NCI-H2107 (cell line): ENCODE measurements at places on chromosomes 7 and 10.

DNA sequence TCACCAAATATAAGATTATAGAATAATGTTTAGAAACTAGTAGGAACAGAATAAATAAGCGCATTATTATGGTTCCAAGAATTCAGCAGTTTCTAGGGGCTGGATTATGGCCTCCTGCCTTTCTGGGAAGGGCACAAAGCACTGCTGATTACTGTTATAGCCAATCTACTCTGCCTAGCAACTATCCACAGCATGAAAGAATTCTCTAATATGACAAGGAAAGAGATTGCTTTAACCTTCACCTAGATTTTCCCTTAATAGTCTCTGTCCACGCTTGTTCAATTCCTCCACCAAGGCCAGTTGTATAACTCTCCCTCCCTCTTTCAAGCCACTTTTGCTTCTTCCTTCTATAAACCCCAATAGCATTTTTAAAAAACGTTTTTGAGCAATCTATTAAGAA lies 1033.6 kb upstream of the LRRTM3 start:
- DNase-seq, result no peak

- no peak for DNase-seq
Observed at GRCh38 chr7:35987016-35987415, 166.0 kb upstream of the EEPD1 start.

- no peak for DNase-seq
Observed at GRCh38 chr10:50431791-50432190, 180.5 kb upstream of the ASAH2 start.

DNA sequence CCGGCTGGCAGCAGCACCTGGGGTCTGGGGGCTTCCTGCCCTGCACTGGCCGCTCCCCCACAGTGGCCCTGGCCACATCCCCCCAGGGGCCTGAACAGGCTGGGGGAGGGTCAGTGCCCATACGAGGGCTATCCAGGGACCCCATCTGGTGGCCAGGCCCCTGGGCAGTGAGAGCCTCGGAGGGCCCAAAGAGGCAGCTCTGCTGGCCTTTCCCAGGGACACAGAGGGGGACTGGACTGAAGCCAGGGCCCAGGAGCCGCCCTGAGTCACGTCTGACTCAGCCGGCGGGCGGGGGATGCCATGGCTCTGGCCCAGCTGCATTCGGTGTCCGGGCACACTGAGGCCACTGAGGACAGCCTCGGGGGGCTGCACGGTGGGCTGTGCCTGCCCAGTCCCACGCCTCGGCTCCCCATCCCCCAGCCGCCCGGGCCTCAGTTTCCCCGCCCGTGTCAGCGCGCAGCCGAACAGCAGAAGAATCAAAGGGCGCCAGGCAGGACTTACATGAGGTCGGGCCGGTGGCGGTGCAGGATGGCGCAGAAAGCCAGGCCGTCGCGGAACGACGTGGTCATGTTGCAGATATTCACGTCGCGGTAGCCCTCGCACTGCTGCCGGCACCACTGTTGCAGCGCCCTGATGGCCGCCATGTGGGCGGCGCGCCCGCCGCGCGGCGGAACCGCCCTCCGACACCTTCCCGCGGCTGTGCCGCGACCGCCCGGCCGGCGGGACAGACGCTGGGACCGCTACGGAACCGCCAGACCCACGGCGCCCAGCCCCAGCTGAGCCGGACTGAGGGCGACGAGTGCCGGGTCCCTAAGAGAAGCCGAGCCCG lies at the start of gene MICALL2:
Gene MICALL2 (minus strand): TSS at position 788 of the 829 bp plus-strand sequence. CDS start 144 bp downstream, at position 644.
- no peak for DNase-seq

DNA sequence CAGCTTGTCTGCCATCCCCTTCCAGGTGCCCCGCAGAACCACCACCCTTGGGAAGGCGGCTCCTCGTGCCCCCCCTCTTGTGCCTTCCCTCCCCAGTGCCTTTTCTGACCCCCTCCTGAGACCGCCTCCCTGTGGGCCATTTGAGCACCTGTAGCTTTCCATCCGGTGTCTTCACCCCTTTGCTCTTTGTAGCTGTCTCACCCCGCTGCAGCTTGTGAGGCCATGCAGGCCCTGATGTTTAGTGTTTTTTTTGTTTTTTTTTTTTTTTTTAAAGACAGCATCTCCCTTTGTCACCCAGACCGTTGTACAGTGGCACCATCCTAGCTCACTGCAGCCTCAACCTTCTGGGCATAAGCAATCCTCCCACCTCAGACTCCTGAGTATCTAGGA lies 52.5 kb downstream of the CUX1 start:
- DNase-seq, result no peak

DNA sequence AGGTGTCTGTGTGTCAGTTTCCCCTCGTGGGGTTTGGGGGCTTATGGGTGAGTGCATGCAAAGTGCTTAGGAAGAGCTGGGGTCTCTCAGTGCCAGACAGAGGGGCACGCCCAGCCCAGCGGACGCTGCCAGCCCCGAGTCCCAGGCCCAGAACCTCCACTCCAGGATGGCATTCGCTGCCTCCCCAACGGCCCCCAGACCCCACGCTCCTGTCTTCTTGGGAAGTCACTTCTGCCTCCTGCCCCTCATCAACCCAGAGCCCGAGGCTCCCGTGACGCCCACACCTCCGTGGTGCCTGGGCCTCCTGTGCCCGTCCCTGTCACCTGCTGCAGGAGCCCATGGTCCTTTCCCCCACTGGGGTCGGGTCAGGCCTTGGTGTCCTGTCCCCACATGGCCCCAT lies 35.0 kb downstream of the NKX6-2 start:
- no peak for DNase-seq

- no peak for DNase-seq
Observed at GRCh38 chr7:134618756-134619530, 27.7 kb upstream of the BPGM start.

DNA sequence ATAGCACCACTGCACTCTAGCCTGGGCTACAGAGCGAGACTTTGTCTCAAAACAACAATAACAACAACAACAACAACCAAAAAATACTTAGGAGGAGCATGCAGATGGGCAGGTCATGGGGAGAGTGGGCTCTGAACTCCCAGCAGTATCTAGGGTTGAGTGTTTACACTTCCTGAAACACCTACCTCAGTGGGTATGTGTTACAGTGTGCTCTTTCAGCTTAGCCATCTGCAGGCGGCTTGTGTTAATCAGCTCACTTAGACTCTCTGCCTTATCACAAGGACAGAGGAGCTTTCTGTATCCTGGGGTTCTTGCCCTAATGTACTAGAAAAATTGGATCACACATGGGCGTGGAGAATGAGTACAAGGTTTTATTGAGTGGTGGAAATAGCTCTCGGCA lies 340.2 kb downstream of the KIF20B start:
- no peak for DNase-seq

DNA sequence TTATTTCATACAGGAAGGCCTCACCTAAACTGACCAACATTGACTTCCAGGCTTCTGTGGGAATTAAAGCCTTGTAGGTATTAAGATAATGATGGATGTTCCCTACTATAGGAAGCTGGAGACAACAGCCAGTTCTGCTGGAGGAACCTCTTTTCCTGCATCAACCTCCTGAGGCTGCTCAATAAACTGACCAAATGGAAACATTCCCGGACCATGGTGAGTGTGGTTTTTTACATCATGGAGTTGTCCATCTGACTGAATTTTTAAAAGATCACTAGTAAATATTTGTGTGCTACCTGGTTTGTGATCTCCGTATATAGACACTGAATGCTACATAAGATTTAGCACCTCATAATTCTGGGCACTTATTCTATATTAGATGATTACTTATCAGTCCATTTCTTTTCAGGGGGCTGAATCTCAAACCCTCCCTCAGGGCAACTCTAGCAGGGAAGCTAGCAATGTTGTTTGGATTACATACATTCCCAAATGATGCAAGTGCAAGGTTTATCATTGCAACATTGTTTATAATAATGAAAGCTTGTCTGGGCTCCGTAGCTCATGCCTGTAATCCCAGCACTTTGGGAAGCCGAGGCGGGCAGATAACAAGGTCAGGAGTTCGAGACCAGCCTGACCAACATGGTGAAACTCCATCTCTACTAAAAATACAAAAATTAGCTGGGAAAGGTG lies 21.5 kb upstream of the SMKR1 start:
- no peak for DNase-seq

GRCh38 chr10:114401195-114401791 lies 3.0 kb downstream of the AFAP1L2 start:
- DNase-seq, result no peak

DNA sequence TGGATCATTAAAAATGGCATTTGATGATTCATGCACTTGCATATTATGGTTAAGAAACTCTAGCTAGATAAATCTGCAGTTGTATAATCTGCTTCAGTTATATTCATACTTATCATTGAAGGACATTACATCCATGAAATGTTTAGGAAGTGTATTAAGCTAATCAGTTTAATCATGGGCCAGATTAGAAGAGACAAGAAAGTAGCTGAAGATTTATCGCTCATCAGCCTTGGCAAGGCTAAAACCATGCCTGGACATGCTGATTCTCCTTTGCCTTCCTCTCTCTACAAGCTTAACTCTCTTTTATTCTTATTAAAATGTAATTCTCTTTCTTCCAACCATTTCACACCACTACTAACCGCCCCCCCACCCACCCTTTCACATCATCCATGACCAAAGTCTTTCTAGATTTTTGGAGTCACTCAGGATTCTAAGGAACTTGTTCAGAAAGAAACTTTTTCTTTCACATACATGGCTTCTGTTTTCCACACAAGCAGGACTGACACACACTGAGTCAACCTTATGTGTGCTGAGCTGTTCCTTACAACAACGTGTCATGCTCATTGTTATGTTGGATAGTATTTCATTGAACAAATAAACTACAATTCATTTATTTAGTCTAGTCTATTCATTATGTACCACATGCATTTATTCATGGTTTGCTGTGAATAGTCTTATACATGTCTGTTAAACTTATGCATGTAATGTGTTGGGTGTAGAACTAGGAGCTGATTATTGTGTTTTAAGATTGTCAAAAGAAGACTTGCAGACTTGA lies 227.3 kb upstream of the SP8 start:
- DNase-seq, result no peak

GRCh38 chr10:61890881-61891409 lies 10.6 kb upstream of the ARID5B start:
- DNase-seq, result no peak

DNA sequence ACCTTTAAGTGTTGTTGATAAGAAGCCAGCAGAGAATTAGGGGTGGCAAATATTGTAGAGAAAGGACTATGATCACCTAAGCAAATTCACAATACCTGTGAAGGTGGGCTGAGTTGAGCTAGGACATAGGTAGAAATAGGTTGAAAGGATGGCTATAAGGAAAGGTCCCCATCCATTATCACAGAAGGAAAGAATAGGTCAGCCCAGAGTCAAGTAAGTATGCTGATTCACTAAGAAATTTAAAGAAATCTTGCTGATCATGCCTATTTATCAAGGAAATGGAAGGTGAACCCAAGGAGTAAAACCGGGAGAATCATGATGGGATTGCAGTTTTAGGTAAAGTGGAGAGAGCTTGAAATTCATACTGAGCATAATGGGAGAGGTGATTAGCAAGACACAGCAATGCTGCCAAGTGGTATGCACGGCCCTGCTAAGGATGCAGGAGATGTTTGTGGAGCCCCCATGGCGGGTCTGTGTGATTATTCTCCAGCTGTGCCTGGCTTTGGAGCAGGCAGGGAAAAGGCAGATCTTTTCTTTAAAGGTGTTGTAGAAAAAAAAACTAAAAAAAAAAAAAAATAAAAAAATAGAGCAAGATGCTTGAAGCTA lies 399.4 kb downstream of the PLXDC2 start:
- no peak for DNase-seq

DNA sequence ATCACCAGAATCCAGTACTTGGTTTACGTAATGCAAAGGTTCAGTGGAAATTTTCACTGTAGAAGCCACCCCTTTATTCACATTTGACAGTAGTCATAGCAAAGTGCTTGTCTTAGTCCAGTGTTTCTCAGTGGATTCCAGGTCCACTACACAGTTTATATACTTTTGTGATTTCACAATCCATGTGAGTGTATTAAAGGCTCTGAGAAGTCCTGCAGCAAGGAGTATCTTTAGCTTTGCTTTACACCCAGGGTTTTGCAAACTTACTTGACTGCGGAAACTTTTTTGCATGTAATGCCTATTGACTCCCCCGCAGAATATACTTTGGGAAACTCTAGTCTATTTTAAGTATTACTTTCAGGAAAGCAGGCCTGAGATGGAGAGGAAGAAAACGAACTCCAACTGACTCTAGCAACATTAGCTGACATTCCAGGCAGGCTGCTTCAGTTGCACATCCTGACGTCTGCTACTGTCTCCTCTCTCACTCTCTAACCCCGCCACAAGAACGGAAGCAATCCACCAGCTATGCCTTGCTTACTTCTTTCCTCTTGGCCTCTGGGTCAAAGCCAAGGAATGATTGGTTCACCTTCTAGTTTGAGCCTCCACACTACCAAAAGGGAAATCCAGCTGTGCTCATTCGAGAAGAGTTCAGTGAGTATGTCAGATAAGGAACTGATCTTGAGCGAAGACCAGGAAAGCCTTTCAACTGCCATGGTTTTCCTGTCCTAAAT lies 6.2 kb downstream of the PLXNA4 start:
- no peak for DNase-seq

GRCh38 chr10:76514321-76514720 lies 1082.9 kb downstream of the LRMDA start:
- DNase-seq, result no peak

GRCh38 chr7:41203542-41203941 lies 499.3 kb downstream of the INHBA start:
- no peak for DNase-seq

DNA sequence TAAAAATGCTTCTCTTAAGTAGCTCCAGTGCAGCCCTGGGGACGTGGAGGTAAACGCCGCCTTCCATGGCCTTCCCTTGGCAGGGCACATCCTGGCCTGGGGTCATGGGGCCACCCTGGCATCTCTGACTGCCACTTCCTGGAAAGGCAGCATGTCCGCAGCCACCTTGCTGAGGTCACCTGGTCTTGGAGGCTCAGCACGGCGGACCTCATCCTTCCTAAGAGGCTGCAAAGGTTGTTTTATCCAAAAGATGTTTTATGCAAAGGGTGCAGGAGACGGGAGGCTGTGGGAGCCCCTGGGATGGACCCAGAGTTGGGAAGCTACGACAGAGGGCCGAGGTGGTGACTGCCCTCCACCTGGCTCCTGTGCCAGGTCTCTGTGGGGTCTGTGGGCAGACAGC lies 106.0 kb downstream of the TCERG1L start:
- DNase-seq, result no peak

DNA sequence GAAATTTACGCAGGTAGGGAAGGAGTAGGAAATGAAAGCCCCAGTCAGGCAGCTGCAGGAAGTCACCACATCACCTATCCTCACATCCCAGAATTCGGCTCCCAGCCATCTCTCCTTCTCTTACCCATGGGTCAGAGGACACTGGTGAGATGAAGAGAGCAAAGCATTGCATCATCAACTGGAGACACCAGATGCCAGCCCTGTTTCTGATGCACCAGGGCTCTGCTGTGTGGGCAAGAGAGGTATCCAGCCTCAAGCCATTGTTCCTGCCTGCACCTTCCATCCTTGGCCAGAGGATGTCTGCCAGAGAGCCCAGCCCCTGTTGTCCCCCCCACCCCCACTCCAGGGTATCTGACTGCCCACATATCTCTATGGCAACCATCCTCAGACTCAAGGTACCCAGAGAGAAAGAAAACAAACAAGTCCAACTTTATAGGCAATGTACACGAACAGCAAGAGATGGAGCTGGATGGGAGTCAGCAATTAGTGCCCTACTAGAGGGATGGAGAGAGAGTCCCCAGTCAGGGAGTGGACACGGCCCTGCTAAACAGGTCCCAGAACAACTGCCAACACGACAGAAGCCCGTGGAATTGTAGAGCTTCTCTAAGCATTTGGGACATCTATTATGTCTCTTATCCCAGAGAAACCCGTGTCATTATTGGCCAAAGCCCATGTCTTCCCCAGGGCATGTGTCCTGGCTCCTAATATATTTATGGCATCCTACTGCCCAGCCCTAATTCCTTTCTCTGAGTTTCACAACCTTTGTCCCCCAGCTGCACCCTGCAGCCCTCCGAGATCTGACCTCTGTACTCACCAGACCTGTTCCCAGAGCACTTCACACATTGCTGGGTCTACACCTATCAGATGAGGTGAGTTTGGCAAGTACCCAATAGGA lies 2.8 kb downstream of the CAMK2G start:
- no peak for DNase-seq
